Mucosa of descending colon (tissue), 3 donors: ENCODE measurements at places on chromosomes 3 and 15. TPM values are rescaled to one million over a fixed set of nuclear protein-coding genes. Genes with fewer than 3 reads are reported as not detected.

GRCh38 chr15:74460298-74460697 lies 662 bp downstream of the UBL7 start:
- DNase-seq, result no peak

GRCh38 chr3:60445446-60445845 lies 805.8 kb downstream of the FHIT start:
- no peak for DNase-seq

DNA sequence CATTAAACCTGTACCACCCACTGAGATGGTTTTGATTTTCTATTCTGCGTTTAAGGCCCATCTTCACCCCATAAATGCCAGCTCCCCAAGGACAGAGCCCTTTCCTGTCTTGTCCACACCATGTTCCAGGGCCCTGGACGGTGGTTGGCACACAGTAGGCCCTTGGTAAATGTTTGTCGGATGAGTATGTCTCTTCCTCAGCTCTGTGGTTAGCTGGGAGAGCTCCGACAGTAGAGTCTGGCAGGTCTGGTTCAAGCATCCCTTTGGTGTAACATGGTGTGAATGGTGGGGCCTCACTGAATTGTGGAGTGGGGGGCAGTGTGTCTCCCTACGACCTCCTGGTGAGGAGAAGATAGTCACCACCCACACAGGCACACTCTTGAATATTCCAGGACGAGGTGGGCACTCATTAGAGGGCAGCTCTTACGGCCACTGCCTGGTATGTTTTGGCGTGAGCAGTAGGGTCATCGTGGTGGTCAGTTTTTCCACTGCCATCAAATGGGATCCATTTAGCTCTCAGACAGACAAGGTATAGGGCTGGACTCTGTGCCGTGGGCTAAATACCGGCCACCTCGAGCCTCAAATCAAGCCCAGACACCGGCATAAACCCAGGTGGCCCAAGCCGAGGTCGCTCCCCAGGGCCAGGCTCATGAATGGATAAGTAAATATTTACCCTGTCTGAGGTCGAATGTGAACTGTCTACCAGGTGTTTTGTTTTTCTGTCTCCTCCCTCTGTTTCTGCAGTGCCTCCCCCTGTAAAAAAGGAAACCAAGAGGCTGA lies 61.3 kb downstream of the SMAD3 start:
- no peak for DNase-seq

GRCh38 chr3:175149675-175150074 lies 290.5 kb downstream of the NAALADL2 start:
- DNase-seq, result peak; percentile 77

GRCh38 chr3:127162947-127163645 lies 29.8 kb upstream of the PRR23E start:
- no peak for DNase-seq

DNA sequence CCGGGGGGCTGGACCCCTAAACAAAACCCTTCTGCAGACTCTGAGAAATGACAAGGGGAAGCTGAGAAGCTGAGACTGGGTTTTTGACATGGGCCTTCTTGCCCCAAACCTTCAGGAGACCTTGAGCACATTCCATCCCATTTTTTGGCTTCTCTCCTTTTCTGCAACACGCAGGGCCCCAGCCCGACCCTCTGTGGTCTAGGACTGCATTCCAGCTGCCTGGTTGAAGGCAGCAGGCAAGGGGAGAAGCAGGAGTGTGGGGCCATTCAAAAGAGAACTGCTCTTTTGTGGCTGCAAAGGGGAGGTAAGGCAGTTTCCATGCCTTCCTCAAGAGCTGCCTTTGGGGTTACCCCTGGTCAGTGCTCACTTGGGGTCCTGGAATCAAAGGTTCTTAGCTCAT lies 263.0 kb downstream of the TLE3 start:
- no peak for DNase-seq

DNA sequence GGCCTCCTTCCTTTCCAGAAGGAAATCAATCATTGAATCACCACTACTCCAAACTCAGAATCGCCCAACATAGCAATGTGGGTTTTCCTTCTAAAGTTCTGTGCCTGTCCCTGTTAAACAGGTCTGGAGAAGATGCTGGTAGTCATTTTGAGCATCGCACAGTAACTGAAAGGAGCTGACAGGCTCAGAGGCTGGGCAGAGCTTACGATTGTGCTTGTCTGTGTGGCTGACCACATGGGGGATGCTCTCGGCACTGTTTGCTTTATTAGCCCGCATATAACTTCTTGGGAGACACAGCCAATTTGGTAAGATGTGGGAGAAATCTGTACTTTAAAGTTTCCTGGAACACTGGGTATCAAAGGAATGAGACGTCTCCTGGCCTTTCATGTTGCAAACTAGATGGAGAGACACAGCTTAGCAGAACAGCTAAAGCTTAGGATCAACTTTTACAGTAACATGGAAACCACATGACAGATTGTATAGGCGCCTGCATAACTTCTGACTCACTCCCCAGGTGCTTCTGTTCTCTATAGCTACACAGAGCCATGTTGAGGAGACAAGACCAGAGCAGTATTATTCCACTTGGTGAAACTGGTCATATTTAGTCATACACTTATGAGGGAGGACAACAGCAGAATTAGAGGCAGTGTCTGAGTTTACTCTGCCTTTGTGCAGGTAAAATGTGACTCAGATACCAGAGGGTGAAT lies 374.1 kb downstream of the RORA start:
- no peak for DNase-seq

GRCh38 chr15:63972801-63973200 lies 73.5 kb downstream of the DAPK2 start:
- no peak for DNase-seq

Gene CCDC51
- total RNA-seq, result 13.0 TPM

Gene CCR3
- not detected for total RNA-seq

Gene ADAMTSL3
- total RNA-seq, result 2.2 TPM

Gene GOLGA8R
- 1.8 TPM for total RNA-seq

Gene DAZL
- not detected for total RNA-seq
